ENCODE measurements at places on chromosomes 3 and 15.

GRCh38 chr15:46266661-46267060 lies 631.8 kb downstream of the SQOR start:
- no peak for DNase-seq

GRCh38 chr3:72178463-72179106 lies 393.6 kb upstream of the PROK2 start:
- no peak for DNase-seq

DNA sequence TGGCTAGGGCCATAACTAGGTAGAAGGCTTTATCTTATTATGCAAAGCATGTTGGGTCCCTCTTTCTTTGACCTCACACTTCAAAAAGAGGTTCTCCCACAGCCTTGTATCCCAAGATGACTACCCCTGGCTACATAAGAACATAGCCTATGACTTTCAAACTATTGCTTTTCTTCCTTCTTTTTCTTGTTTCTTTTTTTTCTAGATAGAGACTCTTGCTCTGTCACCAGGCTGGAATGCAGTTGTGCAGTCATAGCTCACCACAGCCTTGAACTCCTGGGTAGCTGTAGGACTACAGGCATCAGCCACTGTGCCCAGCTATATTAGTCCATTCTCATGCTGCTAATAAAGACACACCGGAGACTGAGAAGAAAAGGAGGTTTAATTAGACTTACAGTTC lies 47.2 kb downstream of the DIPK2A start:
- no peak for DNase-seq

DNA sequence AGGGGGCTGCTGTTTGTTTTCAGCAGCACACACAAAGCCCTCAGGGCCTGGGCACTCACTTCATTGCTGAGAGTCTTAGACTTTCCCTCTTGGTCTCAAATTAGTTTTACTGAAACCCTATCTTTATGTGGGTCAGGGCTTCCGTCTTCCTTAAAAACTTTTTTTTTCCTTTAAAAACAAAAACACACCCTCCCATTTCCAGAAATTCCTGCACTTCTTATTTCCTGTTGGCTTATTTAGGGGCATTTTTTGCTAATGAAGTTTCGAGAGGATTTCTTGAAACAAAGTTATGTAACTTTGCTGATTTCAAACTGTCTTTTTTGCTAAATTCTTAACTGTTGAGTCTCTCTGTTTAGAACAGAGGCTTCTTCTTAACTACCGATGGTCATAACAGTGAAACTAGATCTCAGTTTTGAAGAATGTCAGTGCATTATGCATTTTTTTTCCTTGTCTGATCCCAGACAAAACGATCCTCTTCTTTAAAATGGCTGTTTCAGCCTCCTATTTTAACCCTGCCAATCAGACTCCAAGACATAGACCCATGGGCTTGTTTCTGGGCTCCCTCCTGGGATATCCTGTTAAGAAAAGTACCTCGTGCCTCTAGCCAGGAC lies 23.3 kb downstream of the ANAPC13 start:
- no peak for DNase-seq

DNA sequence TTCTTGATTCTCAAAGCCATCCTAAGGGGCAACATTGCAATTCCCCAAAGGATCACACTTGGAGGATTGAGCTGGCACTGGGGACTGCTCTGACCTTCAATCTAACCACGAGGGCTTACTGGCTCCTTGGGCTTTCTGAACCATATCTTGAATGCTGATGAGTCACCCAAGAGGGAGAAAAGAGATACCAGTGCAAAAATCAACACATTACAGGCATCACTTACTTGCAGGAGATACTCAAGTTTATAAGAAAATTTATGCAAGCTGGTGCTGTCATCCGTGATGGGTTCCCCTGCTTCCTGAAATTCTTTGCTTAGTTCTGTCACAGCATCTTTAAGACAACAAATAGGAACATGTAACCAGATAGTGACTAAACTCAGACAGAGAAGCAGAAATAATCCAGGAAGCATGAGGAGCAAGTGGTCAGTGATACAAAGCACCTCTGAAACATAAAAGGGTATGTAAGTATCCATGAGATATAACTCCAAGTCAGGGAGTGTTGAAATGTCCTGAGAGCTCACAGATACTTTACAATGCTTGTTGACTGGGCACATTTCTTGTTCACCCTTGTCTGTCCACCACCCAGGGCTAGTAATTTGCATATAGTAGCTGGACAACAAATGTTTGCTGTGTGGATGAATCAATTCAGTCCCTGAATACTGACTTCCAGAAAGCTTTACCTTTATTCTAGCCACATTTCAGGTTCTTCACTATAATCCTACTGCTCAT lies 14.1 kb downstream of the FYCO1 start:
- no peak for DNase-seq

DNA sequence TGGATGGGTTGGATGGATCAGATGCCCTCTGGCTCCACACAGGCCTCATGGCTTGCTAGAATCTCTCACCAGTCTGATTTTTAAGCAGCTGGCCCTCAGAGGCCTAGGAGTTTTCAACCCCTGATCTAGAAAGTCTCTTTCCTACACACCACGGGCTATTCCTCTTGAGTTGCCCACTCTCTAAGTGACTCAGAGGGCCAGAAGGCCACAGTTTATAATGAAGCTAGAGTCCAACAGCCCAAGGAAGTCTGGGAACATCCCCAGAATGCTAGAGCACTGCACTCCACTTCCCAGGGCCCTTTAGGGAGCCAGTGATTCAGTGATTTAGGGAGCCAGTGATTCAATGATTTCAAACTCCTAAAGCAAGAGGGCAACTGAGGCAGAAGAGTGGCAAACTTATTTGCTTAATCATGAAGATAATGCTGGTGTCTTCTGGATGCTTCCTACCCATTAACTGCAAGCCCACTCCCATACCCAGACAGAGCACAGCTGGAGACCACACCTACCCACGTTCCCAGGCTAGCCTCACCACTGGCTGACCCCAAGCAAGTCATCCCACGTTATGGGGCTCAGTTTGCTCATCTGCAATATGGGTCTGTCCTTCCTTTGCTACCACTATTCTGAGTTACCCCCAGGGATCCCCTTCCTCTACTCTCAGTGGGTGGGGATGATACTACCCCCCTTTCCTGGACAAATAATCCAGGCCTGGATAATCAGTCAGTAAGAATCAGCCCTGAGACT lies 36.7 kb downstream of the ABTB1 start:
- DNase-seq = no peak

- no peak for DNase-seq
Measured at GRCh38 chr3:43222590-43222989, 63.8 kb upstream of the SNRK start.

DNA sequence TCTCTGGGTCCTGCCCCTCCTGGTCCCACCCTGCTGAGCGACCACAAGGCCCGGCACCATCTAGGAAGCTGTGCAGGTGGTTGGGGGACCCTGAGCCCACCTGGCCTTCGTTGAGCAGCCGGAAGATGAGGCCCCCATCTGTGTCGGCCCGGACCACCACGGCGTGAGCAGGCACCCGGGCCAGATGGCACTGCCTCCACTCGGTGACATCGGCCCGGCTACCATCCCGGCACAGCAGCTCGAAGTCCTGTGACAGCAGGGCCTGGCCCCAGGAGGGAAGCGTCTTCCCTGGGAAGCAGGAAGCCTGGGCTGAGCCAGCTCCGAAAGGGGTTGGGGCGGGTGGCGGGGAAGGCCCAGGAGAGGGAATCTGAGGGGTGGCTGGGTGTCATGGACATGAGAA lies 12.6 kb downstream of the MELTF start:
- DNase-seq = no peak

- no peak for DNase-seq
Measured at GRCh38 chr3:3689601-3690375, 109.4 kb upstream of the LRRN1 start.

DNA sequence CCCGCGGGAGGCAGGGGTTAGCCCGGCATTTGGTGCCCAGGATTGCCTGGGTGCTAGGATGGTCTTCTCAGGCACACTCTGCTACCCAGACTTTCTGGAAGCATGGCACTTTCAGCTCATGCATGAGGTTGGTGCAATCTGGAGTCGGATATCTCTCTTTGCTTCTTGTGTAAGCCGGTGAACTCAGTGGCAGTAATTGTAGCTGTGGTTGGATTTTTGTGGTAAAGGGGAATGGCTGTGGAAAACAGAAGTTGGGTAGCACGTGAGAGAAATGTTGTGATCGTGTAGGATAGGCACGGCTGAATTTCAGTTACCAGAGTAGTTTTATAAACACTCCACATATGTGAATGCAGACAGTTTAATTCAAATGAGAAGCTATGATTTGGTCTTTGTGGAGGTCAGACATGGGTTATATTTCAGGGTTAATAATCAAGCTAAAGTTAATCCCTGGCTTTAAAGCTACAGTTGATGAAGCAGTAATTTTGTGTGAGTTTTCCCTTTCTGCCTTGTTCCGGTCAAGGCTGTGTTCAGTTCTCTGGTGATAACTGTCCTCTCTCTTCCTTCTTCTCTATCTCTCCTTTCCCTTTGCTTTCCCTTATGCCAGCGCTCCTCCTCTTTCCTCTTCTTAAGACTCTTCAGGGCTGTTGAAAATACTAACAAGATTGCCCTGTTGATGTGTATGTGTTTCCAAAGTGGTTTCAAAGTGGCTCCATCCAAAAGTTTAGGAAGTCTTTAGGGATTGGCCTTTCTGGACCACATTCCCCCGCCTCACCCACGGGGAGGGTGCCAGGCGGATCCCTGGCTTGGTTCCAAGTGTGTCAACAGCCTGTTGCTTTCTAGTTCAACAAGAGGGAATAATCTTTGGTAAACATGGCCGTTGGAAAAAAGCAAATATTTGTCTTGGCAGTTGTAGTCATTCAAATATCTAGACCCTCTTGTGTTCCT lies 404.6 kb upstream of the C2CD4B start:
- DNase-seq = no peak

DNA sequence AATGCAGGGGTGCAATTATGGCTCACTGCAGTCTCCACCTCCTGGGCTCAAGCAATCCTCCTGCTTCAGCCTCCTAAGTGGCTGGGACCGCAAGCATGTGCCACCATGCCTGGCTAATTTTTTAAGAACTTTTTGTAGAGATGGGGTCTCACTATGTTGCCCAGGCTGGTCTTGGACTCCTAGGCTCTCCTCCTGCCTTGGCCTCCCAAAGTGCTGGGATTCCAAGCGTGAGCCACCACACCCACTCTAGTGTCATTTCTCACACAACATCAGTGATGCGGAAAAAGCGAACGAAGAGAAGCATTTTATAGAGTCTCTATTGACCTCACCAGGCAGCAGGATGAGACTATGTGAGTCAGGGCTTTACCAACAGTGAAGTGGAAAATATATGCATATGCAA lies 137.7 kb downstream of the PLD1 start:
- DNase-seq = no peak

DNA sequence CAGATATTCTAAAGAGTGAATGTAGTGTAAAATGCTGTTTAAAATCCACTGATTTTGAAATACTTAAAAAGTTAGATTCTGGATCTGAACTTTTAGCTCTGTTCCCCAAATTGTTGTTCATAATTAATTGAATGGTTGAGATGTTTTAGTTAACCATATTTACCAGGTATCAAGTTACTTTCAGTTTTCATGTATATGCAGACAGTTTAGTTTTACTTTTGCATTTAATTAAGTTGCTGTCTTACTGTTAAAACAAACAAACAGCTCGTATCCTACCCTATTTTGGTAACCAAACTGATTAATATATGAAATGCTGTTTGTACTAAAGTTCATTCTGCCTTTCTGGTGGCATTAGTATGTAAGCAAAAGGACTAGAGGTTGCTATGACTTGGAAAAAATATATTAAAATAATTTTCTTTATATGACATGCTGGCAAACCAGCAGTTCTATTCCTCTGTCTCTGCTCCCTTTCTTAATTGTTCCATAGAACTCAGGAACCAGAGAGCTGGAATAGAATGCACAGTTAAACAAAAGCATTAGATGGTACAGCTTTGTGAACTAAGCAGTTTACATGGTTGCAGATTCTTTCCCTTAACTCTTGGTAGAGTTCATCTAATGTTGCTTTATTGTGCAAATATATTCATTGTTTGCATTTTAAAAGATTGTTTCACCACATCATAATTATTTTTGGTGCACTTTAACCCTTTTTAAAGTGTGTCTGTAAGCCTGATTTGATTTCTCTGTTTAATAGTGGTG lies 39.5 kb upstream of the SCAANT1 start:
- no peak for DNase-seq

DNA sequence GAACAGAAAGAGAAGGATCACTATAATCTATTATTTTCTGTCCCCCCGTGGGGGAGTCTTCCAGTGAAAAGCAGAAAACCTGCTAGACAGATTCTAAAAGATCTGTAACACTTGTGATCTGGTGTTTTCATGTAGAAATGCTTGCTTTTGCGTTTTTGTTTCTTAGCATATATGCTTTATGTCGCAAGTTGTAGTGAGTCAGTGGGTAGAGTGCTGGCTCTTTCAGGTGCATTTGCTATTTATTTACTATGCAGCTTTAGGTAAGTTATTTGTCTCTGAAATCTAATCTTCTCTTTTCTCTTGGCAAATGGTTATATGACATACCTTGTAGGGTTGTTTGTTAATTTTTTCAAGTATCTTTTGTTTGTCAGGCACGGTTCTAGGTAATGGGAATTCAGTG lies 9.4 kb downstream of the AKAP13 start:
- no peak for DNase-seq

DNA sequence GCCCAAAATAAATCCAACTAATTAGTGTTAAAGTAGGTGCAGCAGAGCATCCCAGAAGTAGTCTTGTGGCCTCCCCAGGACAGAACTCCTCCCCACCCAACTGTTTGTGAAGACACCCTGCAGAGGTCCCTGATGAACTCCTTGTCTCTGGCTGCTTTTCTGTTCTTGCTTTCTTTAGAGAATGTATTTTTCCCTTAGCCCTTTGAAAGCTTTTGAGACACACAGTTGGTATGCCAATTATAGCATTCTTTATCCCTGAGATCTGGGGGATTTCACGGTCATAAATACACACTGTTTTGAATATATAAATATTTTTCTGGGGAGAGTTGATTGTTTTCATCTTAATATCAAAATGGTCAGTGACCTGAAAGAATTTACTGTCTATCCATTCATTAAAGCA lies 9.8 kb downstream of the TFG start:
- no peak for DNase-seq

GRCh38 chr3:194756791-194757325 lies 71.2 kb downstream of the FAM43A start:
- peak; percentile 97 for DNase-seq

- DNase-seq = no peak
Measured at GRCh38 chr3:61169621-61170251, 81.5 kb downstream of the FHIT start.
